Prostate gland (tissue), 2 donors: ENCODE measurements at places on chromosomes 3 and 15.

GRCh38 chr3:150242220-150242936 is 165.7 kb upstream of the TSC22D2 start:
- H3K4me3 ChIP-seq: no peak overlapping the region
- no peak for DNase-seq
- peaks cover 6% of the 10 kb centered on the region for H3K4me1 ChIP-seq
- H3K27ac ChIP-seq: no peak overlapping the region
- no peaks in the 10 kb centered on the region for H3K27me3 ChIP-seq

GRCh38 chr15:31353931-31354330 is 27.3 kb downstream of the KLF13 start:
- no peaks in the 10 kb centered on the region for H3K36me3 ChIP-seq
- DNase-seq: no peak
- no peak overlapping the region for H3K4me3 ChIP-seq
- H3K27ac ChIP-seq: peak overlapping the region; percentile 75
- peaks cover 21% of the 10 kb centered on the region for H3K4me1 ChIP-seq
- H3K27me3 ChIP-seq: no peaks in the 10 kb centered on the region

DNA sequence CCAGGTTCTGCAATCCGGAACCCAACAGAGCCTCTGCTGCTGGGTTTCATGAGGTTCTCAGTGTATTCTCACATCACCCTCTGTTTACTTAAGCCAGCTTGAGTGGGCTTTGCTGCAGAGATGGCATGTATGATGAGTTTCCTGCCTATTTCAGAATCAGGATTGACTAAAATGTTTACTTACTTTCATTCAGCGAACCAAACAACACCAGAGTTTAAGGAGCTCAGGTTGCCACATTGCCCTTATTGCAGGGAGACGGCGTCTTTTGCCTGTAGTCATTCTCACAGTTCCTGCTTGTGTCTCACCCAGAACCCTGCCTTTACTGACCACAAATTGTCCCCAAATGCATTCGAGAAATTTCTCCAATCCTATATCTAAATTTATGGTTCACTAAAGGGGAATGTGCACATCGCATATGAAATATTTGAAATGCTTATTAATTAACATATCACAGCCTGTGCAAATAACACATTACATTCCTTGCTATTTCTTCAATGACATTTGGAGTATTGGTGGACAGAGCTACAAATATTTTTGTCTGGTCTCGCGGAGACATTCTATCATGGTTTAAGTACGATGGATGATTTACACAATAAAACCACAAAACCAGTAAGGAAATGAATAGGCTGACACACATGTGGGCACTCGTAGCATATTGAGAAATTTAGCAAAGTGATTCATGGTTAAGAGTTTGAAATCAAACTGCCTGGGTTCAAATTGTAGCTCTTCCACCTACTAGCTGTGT is 377.2 kb upstream of the CFAP20DC start:
- H3K36me3 ChIP-seq: no peaks in the 10 kb centered on the region
- H3K4me3 ChIP-seq: no peak overlapping the region
- no peaks in the 10 kb centered on the region for H3K27me3 ChIP-seq
- H3K4me1 ChIP-seq: no peaks in the 10 kb centered on the region
- no peak for DNase-seq

- DNase-seq: no peak
- H3K36me3 ChIP-seq: no peaks in the 10 kb centered on the region
- H3K27me3 ChIP-seq: no peaks in the 10 kb centered on the region
- no peak overlapping the region for H3K27ac ChIP-seq
Measured at GRCh38 chr3:101252307-101252706, 68.1 kb downstream of the IMPG2 start.

DNA sequence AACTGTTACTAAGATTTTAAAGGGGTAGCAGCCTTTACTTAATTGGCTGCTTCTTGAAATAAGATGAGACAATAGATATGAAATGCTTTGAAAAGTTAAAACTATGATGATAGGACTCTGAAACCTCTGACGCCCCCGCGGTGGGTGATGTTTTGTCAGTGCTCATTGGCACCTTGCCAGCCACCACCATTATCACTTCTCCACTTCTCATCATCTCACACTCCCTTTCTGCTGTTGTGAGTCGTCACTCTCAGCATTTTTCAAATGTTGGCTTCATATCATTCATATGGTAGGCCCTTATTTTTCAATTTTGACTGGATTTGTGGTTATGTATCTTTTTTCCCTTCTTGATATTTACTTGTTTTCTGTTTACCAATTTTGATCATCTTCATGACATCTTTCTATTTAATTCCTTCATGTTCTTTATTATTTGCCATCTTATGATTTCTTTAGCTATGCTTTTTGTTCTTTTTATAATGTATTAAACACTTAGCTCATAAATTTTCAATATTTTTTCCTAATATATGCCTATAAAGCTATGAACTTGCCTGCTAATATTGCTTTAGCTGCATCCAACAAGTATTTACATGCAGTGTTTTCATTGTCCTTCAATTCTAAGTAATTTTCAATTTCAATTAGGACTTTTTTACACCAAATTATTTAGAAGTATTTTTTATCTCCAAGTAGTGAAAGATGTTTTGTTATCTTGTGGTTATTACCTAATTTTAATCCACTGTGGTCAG is 30.3 kb upstream of the SKOR1 start:
- H3K27me3 ChIP-seq: no peaks in the 10 kb centered on the region
- no peak overlapping the region for H3K27ac ChIP-seq
- H3K4me1 ChIP-seq: no peaks in the 10 kb centered on the region
- H3K36me3 ChIP-seq: no peaks in the 10 kb centered on the region
- DNase-seq: no peak

DNA sequence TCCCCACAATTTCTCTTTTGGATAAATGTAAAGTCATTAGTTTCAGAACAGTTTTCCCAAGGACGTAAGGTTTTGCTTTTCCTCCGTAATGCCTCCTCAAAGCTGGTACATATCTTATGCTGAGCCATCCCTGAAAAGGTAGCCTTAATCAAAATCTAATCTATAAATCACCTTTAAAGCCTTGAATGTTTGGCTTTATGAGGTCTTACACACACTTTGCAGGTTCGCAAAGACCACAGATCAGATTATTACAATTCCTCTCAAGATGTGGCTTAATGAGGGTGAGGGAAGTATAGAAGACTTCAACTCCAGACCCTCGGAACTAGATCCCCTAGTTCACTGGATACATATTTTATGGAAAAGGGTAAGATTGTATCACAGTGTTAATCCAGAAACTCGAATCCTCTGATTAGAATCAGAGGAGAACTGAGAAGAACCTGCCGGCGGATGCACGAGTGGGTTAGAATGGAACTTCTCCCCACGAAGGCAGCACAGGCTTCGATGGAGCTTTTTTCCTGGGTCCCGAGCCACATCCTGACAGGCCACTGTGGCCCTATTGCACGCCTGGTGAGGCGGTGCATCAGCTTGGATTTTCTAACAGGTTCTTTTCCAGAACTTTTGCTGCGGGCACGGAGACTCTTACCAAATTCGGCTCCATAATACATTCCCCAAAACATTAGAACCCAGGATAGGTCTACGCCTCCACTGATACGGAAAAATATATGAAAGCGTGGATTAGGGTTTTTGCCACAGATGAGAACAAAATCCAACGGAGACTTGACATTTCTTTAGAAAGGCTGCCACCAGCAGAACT is 1.2 kb downstream of the CTXND1 start:
- H3K27me3 ChIP-seq: no peaks in the 10 kb centered on the region
- no peak overlapping the region for H3K27ac ChIP-seq
- H3K4me1 ChIP-seq: peaks cover 4% of the 10 kb centered on the region
- DNase-seq: no peak
- H3K36me3 ChIP-seq: no peaks in the 10 kb centered on the region

DNA sequence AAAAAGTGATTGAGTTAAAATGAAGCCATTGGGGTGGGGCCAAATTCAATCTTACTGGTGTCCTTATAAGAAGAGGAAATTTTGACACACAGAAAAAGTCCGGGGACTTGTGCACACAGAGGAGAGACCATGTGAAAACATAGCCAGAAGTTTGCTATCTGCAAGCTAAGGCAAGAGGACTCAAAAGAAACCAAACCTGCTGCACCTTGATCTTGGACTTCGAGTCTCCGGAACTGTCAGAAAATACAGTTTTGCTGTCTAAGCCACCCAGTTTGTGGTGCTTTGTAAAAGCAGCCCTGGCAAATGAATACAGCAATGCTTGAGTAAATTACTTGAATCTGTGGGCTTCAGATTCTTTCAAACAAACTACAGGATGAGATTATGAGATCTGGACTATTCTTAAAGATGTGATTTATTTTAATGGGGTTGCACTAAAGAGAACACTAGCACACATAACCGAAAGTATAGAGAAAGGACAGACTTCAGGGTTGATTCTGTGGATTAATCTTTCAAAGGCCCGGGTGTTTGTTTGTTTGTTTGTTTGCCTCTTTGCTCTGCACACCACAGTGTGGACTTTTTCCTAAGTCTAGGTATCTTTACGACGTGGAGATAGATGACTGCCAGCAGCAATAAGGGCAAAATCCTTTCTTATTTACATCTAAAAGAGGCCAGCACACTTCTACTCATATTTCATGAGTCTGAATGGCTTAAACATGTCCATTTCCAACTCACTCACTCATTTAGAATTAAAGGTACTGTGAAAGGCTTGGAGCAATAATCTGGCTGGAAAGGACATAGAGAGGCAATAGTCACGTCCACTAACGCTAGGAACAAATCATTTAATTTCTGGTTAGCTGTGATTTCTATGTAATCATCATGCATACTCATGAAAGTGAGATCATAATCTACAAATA is 53.9 kb upstream of the SSR3 start:
- H3K36me3 ChIP-seq: no peaks in the 10 kb centered on the region
- H3K4me3 ChIP-seq: no peak overlapping the region
- no peak for DNase-seq

GRCh38 chr15:91872356-91873137 is 19.0 kb downstream of the SLCO3A1 start:
- H3K27me3 ChIP-seq: no peaks in the 10 kb centered on the region
- H3K4me3 ChIP-seq: no peak overlapping the region
- DNase-seq: peak; percentile 68
- no peaks in the 10 kb centered on the region for H3K4me1 ChIP-seq
- H3K27ac ChIP-seq: peak overlapping the region; percentile 44

DNA sequence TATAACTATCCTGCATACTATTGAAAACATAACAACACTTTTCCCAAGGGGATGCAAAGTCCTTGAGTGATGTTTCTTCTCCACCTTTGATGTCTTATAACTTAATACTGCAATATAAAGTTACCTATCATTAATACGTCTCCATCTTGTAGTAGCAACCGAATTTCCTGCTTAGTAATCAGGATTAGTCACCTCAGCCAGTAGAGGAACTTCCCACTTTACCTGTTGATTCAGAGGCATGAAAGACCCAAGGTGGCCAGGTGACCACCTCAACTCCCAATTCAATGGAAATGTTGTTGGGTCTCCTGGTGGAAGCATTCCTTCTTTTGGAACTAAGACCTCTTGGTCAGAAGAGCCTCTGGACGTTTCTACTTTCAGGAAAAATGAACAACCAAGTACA is 3.5 kb upstream of the TMCC1 start:
- DNase-seq: no peak
- no peak overlapping the region for H3K27ac ChIP-seq
- no peaks in the 10 kb centered on the region for H3K27me3 ChIP-seq
- H3K36me3 ChIP-seq: no peaks in the 10 kb centered on the region
- no peaks in the 10 kb centered on the region for H3K4me1 ChIP-seq
- H3K4me3 ChIP-seq: no peak overlapping the region

DNA sequence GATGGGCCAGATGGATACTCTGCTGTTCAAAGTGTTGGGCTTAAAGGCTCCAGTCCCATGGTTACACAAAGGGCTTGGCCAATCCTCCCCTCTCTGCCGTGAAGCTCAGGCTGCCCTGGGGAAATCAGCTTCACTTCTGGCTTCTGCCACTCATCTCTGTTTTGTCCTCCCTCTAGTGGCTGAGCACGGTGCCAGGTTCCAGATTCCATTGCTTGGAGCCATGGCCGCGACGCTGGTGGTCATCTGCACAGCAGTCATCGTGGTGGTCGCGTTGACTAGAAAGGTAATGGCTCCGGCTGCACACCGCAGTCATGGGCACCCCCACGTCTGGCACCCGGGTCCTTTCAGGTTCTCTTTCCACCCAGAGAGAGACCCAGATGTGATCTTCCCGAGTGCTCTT is 5.6 kb downstream of the TIGIT start:
- H3K36me3 ChIP-seq: no peaks in the 10 kb centered on the region
- H3K27ac ChIP-seq: no peak overlapping the region
- H3K27me3 ChIP-seq: no peaks in the 10 kb centered on the region
- H3K4me3 ChIP-seq: no peak overlapping the region
- no peaks in the 10 kb centered on the region for H3K4me1 ChIP-seq
